ENCODE measurements at places on chromosomes 5 and 9. TPM values are rescaled to one million over a fixed set of nuclear protein-coding genes. Genes with fewer than 3 reads are reported as not detected.

- H3K4me1 ChIP-seq: peaks cover 12% of the 10 kb centered on the region
- peak overlapping the region; percentile 96 for H3K27ac ChIP-seq
- H3K36me3 ChIP-seq: no peaks in the 10 kb centered on the region
- DNase-seq: no peak
Measured at GRCh38 chr5:81971111-81971711, 612 bp upstream of the ATG10 start.

GRCh38 chr5:1376981-1377380 lies 32.1 kb upstream of the CLPTM1L start:
- no peak overlapping the region for H3K27ac ChIP-seq
- no peaks in the 10 kb centered on the region for H3K36me3 ChIP-seq
- no peak for DNase-seq
- H3K27me3 ChIP-seq: no peaks in the 10 kb centered on the region
- H3K4me1 ChIP-seq: peaks cover 10% of the 10 kb centered on the region

BAAT gene
- total RNA-seq: not detected

DOK3 gene
- 17.4 TPM for total RNA-seq

TAS2R1 gene
- total RNA-seq: not detected
